ENCODE measurements at places on chromosomes 2 and 18.
A peak's percentile ranks its signal among the peaks of the same experiment; 100 is the strongest.

DNA sequence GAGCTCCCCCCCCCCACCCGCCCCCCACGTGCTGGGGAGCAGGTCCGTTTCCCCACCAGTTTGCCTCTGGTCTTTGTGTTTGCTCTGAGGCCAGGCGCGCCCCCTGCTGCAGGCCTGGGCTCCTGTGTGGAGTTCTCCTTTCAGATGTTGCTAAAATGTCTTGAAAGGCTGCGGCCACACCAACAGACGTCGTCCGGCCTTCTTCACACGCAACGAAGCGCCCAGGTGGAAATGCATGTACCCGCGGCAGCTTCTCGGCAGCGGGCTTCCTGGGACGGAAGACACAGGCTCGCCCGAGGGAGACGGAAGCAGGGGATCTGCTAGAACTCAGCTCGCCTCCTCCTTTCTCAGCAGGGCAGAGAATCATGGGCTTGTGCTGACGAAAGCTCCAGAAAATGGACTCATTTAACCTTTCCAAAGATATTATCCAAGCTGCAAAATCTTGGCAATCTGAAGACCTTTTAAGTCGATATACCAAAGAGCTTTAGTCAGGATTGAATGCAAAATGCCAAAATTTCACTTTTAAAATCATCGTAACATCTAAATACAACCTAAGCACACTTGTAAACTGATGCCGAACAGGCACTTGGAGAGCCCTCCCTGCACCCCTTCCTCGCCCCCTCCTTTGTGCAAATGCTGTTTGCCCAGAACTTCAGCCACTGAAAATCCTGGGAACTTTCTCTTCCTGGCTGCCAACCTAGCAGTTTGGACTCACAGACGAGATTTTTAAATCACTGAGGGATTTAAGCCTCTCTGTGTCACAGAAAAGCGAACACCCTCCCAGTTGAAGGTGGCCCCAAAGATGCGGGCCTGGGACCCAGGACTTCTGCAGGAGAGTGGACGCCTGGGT, 125.5 kb upstream of the ZNF516 start:
- DNase-seq: peak; percentile 43

- no peak for DNase-seq
These were observed 87.3 kb upstream of the LDLRAD4 start for GRCh38 chr18:13131283-13131682.

DNA sequence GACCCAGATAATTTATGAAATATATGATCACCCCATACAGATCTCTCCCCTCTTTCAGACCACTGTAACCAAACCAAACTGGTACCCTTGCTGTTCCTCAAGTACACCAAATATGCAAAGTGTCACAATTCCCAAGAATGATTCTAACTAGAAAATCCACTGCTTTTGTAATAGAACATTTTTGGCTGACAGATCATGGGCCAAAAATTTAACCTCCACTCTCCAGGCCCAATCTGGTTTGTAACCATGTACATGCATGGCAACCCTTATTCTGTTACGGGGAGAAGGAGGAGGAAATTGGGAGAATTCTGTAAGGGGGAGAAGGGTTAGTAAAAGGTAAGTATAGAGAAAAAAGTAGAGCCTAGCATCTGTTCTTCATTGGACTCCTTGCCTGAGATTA, 62.0 kb downstream of the IKZF2 start:
- no peak for DNase-seq

DNA sequence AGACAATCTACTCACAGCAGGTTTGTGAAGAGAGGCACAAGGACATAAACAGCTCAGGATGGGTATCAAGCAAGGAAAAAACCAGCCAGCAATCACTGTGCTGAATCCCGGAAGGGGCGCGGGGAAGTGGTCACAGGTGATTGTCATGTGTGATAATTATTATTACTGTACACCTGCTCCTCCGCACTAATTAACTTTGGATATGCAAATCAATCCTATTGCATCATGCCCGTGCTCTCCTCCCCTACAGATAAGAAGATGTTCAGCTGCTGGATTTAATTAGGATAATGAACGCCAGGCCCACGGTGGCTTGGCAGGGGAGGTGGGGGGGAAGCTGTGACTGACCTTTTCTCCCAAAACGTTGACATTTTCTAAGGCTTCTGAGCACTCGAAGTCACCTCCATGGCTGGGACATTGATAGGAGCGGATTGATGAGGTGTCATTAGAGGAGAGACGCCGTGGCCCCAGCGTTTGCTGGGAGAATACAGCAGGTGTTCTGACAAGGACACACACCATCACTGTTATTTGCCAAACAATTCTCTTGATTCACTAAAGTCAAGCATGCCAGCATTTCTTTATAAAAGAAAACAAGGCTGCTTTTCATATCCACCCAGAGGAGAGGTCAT, 160.3 kb upstream of the VRK2 start:
- DNase-seq: no peak

- no peak for DNase-seq
These were observed 10.2 kb upstream of the SPATA3 start for GRCh38 chr2:230985519-230986231.

DNA sequence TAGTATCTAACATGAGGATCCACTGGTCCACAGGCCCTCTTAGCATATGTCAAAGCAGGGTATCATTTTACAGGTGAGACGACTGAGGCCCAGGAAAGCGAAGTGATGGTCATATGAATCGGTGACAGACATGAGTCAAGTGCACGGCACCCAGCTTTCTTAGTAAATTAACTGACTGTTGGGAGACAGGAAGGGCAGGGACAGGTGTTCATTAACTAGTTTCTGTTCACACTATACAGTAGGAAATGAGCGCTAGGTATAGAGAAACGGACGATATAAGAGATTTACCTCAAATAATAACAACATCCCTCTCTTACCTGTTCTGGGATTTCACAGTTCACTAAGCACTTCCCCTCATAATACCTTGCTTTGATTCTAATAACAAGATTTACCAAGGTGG, 1.7 kb upstream of the SMARCAL1 start:
- DNase-seq: no peak

GRCh38 chr2:118049816-118050140, 35.9 kb upstream of the CCDC93 start:
- no peak for DNase-seq

DNA sequence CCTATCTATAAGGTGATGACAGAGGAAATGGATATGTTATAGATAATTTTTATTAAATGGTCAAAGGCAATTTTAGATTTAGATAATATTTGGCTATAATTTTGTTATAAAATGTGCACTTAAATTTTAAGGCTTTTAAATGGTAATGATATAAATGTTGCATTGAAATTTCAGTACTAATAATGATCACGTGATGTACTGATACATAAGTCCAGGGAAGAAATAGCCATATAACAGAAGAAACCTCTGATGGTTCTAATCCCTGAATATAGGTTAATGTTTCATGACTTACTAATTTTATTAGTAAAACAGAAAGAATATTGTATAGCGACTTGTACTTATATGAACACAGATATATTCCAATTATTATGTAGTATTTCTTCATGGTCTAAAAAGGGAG, 211.9 kb downstream of the SOCS6 start:
- DNase-seq: no peak

- no peak for DNase-seq
These were observed 39.9 kb downstream of the PAIP2B start for GRCh38 chr2:71186973-71187372.

DNA sequence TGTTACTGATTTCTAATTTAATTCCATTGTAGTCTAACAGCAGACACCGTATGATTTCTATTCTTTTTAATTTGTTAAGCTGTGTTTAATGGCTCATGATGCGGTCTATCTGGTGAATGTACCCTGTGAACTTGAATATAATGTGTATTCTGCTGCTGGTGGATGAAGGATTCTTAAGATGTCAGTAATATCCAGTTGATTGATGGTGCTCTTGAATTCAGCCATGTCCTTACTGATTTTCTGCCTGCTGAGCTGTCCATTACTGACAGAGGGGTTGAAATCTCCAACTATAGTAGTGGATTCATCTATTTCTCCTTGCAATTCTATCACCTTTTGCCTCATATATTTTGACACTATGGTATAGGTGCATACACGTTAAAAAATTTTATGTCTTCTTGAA, 373.3 kb upstream of the RAB12 start:
- no peak for DNase-seq

GRCh38 chr2:190835303-190835930, 45.2 kb upstream of the GLS start:
- DNase-seq: peak; percentile 87

- DNase-seq: no peak
These were observed 1310.0 kb upstream of the ZEB2 start for GRCh38 chr2:145829931-145830330.

DNA sequence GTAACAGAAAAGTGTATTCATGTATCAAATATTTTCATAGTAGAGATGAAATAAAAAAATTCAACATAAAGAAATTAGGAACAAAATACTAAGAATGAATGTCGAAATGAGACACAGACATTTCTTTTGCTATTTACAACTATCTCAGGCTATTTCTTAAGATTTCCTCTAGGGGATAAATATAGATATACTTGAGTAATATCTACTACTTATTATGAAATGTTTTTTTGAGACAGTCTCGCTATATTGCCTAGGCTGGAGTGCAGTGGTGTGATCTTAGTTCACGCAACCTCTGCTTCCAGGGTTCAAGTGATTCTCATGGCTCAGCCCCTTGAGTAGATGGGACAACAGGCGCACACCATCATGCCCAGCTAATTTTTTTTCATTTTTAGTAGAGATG, 326.1 kb downstream of the RNF144A start:
- DNase-seq: no peak

GRCh38 chr18:55419947-55420664, 167.9 kb downstream of the TCF4 start:
- peak; percentile 72 for DNase-seq

GRCh38 chr18:10100196-10100595, 186.4 kb downstream of the VAPA start:
- no peak for DNase-seq

- DNase-seq: no peak
These were observed 665.5 kb upstream of the SOX11 start for GRCh38 chr2:5026571-5027234.

DNA sequence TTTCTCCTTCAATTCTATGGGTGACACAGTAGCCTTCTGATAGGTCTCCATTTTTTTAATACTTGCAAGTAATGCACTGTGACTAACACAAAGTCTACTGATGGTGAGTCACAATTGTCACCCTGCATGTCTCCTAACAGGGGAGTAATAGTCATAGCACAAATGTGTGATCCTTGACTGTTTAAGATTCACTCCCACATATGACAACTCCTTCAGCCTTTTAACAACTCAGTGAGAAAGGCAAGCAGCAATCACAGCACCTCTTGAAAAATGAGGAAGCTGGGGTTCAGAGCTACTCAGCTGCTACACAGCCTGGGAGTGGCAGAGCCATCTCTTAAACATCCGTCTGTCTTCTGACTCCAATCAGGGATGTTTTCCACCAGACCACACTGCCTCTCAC, 63.8 kb downstream of the EHD3 start:
- peak; percentile 84 for DNase-seq

GRCh38 chr2:3741867-3742602, 38.7 kb downstream of the DCDC2C start:
- DNase-seq: no peak

DNA sequence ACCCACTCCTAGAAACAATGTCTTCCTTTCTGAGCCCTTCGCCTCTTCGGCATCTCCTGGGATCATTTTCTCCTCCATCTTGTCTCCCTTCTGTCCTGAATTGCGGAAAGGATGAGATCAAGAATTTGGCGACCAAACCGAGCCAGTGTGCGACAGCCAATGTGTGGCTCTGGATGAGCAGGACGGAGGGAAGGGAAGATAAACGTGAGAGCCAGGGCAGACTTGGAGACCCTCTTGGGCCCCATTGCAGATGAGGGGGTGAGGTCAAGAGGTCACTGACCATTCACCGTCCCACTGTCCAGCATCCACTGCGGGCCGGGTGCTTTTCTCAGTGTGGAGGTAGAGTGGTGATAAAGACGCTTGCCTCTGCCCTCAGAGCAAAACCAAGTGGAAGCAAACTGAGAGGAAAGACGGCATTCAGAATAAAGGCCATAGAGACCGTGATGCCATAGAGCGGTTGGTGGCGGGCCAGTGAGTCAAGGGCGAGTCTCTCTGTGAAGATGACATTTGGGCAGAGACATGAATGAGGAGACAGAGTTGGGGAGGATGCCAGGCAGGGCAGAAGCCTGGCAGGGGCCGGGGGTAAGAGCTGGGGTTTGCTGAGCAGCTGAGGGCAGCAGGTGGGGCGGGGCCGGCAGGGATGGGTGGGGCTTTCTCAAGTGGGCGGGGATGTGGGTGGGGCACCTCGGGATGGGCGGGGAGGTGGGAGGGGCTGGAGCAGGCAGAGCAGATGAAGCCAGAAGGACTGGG, 55.6 kb downstream of the ACAA2 start:
- DNase-seq: no peak

- DNase-seq: peak; percentile 50
These were observed 146.1 kb downstream of the LNPK start for GRCh38 chr2:175855794-175856453.

GRCh38 chr2:222535477-222535876, 111.1 kb downstream of the SGPP2 start:
- peak; percentile 15 for DNase-seq

- DNase-seq: no peak
These were observed 452.1 kb upstream of the ST6GAL2 start for GRCh38 chr2:107338059-107338458.

- peak; percentile 46 for DNase-seq
These were observed 1.4 kb upstream of the PLCL1 start for GRCh38 chr2:197803033-197803444.

GRCh38 chr18:47926101-47926850, 4.2 kb downstream of the SMAD2 start:
- DNase-seq: no peak

Measured in M059J (cell line).